ENCODE measurements at places on chromosomes 5 and 9. TPM values are rescaled to one million over a fixed set of nuclear protein-coding genes. Genes with fewer than 3 reads are reported as not detected.

DNA sequence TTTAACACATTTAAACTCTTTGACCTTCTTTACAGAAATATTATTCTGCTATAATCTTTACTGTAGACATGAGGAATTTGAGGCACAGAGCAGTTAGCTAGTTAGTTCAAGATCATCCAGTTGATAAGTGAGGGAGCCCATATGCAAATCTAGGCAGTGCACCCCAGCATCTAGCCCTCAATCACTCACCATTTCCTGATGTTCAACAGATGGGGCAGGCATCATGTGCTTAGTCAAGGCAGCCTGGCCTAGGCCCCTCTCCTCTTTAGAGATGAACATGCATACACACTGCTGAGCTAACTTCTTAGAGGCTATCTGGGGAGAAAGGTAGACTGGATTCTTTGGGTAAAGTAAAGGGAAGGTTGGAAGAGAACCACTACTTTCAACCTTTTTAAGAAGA is 206.8 kb upstream of the SLC24A2 start:
- no peak for DNase-seq

DNA sequence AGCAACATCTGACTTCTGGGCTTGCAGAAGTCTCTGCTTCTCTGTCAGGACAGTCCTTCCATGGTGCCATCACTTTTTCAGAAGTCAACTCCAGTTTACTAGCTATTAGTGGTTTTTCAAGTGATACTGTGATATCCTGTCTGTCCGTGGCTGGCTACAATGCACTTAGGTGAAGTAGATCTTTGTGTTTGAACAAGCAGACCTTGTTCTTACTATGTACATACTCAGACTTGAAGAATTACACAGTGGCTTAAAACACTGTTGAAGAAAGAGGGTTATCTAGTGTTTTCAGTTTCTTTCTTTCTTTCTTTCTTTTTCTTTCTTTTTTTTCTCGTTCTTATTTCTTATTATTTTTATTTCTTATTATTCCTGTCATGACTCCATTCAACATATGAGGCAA is 228.7 kb downstream of the NTRK2 start:
- DNase-seq = no peak

- DNase-seq = no peak
Measured at GRCh38 chr9:135888766-135889394, 18.5 kb downstream of the CAMSAP1 start.

GRCh38 chr9:112861638-112862555 is 28.8 kb downstream of the SLC46A2 start:
- DNase-seq = no peak

DNA sequence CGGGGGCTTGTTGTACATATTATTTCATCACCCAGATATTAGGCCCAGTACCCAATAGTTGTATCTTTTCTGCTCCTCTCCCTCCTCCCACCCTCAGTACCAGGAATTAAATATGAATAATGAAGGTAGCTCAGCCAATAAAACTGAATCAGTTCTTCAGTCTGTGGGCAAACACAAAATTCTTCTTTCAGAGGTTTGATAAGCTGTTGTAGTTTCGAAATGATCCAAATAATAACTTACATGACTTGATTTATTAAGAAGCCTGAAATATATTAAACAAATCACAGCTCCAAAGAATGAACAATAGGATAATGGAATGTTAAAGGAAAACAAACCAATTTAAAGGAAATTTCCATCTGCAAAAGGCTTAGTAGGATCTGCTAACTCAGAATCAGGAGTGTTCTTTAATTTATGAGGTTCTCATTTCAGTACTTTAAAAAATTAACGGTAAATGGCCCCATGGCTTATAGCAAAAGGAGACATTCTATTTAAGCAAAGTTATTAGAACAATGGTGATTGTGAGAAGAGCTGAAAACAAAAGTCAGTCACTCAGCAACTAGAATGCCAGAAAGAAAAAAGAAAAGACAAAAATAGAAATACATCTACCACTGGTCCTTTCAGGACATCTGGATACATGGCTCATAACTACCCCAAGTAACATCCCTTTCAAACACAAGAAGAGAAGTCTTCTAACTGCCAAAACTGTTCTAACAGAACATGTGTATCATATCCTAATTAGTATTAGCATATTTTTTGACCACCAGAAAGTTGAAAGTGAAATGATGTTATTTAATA is 62.4 kb downstream of the NR3C1 start:
- DNase-seq = no peak

- no peak for DNase-seq
Measured at GRCh38 chr5:83731638-83732037, 11.0 kb upstream of the HAPLN1 start.

GRCh38 chr9:86064220-86064619 is 35.1 kb downstream of the GOLM1 start:
- no peak for DNase-seq

GRCh38 chr5:172881691-172882370 is 47.8 kb downstream of the ERGIC1 start:
- DNase-seq = no peak

DNA sequence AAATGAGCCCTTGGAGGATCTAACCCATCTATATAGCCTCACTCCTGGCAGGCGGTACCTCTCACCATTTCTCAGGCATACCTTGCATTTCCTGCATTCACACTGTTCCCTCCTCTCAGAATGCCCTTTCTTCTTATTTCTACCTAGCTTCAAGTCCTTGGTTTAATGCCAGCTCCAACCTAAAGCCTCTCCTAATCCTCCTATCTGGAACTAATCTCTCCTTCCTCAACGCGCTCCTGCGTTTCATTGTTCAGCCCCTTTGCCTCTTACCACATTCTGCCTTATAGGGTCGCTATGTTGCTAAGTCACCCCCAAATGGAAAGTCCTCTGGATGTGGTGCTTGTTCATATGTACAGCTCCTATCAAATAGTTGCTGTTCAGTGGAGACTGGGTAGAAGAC is 288.5 kb upstream of the TUT7 start:
- no peak for DNase-seq

DNA sequence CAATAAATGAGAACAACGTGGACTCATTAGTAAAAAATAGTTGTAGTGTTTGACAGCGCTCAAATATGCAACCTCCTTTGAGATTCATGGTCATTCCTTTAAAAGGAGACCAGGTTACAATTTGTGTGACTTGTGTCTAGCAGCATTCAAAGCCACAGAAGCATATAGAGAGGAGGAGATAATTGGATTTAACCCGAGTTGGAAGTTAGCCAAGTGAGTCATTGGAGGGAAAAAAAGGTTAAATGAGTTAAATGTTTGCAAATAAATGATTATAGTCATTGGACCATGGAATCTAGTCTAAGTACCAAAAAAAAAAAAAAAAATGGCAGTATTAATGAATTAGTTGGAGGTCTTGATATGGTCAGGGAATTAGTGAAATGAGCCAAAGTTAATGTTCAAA is 90.9 kb downstream of the ITGA1 start:
- no peak for DNase-seq

DNA sequence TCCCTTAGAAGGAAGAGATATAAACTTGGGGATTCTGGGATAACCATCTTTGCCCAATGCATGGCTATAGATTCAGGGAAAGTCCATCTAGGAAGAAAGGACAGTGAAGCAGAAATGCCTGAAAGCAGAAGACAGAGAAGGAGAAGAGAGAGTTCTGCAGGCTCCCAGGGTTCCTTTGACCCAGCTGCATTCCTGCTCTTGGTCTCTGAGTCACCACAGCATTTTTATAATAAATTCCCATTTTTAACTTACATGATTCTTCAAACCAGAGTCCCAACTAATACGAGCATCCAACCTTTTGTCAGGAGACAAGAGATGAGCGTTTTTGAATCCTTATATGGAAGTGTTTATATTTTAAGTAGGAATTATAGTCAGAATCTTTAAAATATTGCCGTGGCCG is 12.0 kb upstream of the AOPEP start:
- DNase-seq = no peak

GRCh38 chr5:95251185-95251584 is 33.7 kb downstream of the MCTP1 start:
- no peak for DNase-seq

The NEUROG1 gene
- not detected for total RNA-seq

The LECT2 gene
- total RNA-seq = not detected

The ORM2 gene
- total RNA-seq = not detected

The CDH9 gene
- not detected for total RNA-seq

The LCN10 gene
- not detected for total RNA-seq

The IRX2 gene
- total RNA-seq = not detected

The TMEM174 gene
- not detected for total RNA-seq

The PLCXD3 gene
- not detected for total RNA-seq

Data from activated CD4-positive, alpha-beta T cell treated with anti-CD3 and anti-CD28 coated beads, Interleukin-2, amount 10 ng/mL, durations not matched to agents 7 days and 5 days (primary cell).